Thyroid gland (tissue), 4 donors: ENCODE measurements at places on chromosomes 2 and 18. TPM values are rescaled to one million over a fixed set of nuclear protein-coding genes. Genes with fewer than 3 reads are reported as not detected.

DNA sequence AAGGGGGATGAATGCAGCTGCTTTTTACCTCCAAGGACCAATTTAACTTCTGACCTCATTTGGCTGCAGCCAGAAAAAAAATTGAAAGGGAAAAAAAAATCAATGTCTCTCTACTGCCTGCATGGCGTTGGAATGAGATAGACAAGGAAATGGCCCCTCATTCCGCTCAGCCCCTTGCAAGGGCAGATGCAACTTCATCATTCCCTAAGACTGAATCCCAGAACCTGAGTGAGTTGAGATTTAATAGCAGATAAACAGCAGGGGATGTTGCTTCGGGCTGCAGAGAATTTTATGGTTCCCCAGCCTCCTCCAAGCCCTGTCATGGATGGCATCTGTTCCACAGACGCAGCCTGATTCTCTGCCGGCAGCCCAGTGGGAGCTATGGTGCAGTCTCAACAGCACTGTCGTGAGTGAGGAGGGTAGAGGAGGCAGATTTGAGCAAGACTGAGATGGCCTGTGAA lies 49.0 kb downstream of the CAPN13 start:
- no peak for DNase-seq

The CRYGD gene
- not detected for total RNA-seq

- DNase-seq, result no peak
Observed at GRCh38 chr2:136351684-136352083, 233.7 kb upstream of the CXCR4 start.

The ADAM23 gene
- total RNA-seq, result 3.0 TPM

DNA sequence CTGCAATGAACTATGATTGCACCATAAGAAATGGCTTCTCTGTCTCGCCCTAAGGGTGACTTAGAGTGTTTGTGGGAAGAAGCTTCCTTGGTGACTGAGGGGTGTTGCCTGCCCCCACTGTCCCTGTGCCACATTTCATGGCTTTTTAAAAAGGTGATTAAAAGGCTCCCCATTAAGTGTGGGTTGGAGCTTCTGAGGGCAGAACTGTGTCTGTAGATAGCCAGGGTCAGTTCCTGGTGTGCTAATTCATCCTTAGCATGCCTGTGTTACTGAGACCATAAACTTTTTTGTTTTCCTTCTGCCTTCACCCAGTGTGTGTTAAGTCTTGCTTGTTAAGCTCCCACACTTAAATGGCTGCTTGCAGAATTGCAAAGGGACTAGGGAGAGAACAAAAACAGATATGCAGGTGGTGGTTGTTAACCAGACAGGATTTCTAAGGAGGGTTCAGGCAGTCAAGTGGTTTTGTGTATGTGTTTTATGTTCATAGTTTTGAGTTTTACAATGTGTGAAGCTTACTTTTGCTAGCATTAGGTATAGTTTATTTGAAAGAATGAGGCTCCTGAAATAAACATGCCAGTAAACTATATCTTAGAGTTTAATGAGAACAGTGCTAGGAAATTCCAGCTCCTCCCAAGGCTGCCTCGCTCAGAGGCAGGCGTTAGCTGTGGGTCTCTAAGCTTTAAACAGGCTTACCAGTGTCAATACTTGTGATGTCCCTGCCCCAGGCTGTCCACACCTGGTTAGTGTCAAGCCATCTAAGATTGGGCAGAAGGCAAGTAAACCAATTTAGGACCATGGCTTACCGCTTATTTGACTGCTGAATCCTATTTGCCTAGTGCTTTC lies 14.5 kb downstream of the CERS6 start:
- no peak for DNase-seq

The TMEM37 gene
- total RNA-seq, result 34.4 TPM

The VWA3B gene
- total RNA-seq, result not detected

The MYO5B gene
- total RNA-seq, result 58.2 TPM

- no peak for DNase-seq
Observed at GRCh38 chr2:129901754-129902415, 77.6 kb upstream of the RAB6C start.

GRCh38 chr18:50405582-50406271 lies 30.9 kb downstream of the SKA1 start:
- DNase-seq, result no peak

The KCNG2 gene
- total RNA-seq, result not detected

DNA sequence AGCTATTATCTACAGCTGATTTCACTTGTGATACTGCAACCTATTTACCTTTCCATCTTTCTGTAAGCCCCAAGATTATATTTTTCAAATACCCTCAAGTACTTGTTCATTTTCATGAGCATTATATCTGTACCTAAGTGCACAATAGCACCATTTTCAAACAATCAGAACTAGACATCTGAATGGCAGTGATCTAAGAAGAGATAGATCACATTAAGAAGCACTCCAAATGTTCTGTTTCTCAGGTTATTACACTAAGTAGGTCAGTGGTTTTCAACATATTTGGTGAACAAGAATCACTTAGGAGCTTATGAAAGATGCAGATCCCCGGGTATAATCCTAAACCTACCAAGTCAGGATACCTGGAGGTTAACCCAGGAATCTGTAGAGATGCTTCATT lies 872.7 kb downstream of the DCDC2C start:
- DNase-seq, result no peak

GRCh38 chr2:200376513-200377354 lies 70.2 kb downstream of the SPATS2L start:
- DNase-seq, result no peak

- no peak for DNase-seq
Observed at GRCh38 chr2:104861351-104862057, 7.6 kb downstream of the POU3F3 start.

GRCh38 chr2:221676566-221677172 lies 104.6 kb upstream of the EPHA4 start:
- no peak for DNase-seq

GRCh38 chr2:121398853-121399252 lies 113.9 kb upstream of the TFCP2L1 start:
- no peak for DNase-seq
